Motor neuron (in vitro differentiated cells): ENCODE measurements at places on chromosomes 11 and 22.

DNA sequence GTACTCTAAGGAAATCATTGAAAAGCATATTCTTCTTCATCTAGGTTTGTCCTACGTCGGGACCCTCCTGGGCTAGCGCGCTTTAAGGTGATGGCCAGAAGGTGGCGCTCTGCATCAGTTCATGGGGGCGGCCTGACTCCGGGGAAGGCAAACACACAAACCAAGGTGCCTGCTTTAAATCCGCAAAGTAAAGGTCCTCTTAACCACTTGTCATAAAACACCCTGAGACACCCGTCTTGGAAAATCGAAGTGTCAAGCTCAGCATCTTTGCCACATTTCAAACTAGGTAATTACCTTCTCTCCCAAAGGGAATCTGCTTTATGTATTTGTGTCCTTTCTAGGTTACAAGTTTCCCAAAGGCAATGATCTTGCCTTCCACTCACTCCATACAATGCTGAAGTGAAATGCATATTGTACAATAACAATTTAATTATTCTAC, 33.9 kb downstream of the LMO2 start:
- peak; percentile 93 for ATAC-seq

DNA sequence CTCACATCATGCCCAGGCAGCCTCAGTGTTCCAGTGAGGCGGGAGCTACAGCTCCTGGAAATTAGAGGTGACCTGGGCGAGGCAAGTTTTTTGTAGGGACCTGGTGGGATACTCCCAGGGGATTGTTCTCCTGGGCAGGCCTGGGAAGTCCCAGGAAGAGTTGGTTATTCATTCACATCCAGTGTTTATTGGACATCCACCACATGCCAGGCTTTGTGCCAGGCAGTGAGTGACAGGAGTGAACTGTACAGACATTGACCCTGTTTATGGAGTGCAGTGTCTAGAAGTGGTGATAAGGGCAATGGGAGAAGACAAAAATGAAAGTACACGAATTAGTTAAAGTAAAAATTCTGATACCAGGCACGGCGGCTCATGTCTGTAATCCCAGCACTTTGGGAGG, 29.4 kb downstream of the YWHAH start:
- no peak for ATAC-seq

GRCh38 chr11:12111549-12112520, 1.4 kb downstream of the MICAL2 start:
- no peak for ATAC-seq

GRCh38 chr11:105811242-105811641, 201.4 kb downstream of the GRIA4 start:
- no peak for ATAC-seq

DNA sequence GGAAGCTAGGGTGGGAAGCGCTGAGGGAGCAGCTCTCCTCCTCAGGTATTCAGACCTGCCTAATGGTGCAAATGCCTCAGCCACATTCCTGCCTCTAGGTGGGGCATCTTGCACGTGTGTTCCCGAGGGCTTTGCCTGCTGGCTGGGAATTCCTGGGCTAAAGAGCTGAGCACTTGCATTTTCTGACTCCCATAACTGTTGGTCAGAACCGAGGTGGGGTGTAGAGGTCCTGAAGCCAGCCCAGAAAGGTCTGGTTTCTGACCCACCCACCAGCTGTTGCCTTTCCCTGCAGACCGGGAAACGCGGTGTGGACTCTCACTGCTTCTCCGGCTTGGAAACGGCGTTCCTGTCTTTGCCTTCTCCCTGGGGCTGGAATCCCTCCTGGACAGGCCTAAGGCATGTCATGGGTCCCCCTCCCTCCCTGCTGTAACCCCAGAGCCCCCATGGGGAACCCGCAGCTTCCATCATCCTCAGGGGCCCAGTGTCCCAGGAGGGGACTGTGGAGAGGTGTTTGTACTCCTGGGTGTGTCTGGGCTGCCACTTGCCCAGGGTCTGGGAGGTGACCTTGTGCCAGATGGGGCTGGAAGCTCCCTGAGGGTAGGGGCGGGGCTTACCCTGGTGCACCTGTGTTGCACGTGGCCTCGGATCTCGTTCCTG, 24.0 kb upstream of the SMIM38 start:
- ATAC-seq: peak; percentile 95

DNA sequence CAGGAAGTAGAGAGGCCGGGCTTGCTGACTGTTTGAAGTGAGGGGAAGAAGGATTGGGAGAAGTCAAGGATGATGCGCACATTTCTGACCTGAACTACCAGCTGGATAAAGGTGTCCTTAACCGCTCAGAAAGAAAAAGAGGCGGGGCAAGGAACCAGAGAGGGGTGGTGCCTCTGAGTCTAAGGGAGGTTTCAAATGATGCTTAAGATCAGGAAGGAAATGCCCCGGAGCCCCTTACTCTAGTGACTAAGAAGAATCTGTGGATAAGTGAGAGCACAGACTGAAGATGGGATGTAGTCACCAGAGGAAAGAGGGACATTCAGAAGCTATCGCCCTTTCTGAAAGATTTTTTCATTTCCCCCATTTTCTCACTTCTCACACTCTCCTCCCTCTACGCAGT, 12.7 kb downstream of the DCHS1 start:
- ATAC-seq: no peak

- ATAC-seq: no peak
Measured at GRCh38 chr11:68468217-68468828, 7.8 kb downstream of the PPP6R3 start.

DNA sequence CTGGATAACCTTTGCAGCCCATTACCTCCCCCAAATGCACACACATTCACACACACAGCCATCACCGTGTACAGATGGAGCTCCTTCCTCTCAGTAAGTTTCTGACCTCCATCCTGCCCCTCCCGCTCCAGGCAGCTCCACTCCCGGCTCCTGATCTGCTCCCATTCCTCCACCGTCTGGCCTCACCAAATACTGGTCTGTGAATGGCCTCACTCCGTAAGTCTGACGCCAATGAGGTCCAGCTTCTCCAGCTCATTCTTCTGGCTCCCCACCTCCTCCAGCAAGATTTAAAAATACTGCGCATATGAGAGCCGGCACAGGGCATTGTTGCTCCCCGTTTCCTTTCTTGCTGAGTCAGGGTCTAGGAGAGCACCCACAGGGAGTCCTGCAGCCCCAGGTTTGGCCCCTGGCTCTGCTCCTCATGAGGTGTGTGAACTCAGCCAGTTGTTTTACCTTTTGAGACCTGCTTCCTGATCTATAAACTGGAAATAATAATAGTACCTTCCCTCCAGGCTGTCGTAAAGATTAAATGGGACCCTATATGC, 14.0 kb upstream of the TUB start:
- ATAC-seq: no peak

- no peak for ATAC-seq
Measured at GRCh38 chr22:50587407-50587806, 4.8 kb upstream of the CHKB start.

- ATAC-seq: peak; percentile 62
Measured at GRCh38 chr11:20026629-20027555, 133.4 kb downstream of the DBX1 start.
